ENCODE measurements at places on chromosomes 12 and 14.
A peak's percentile ranks its signal among the peaks of the same experiment; 100 is the strongest.

GRCh38 chr12:129903092-129903945, 506 bp downstream of the TMEM132D start:
- no peak for DNase-seq

DNA sequence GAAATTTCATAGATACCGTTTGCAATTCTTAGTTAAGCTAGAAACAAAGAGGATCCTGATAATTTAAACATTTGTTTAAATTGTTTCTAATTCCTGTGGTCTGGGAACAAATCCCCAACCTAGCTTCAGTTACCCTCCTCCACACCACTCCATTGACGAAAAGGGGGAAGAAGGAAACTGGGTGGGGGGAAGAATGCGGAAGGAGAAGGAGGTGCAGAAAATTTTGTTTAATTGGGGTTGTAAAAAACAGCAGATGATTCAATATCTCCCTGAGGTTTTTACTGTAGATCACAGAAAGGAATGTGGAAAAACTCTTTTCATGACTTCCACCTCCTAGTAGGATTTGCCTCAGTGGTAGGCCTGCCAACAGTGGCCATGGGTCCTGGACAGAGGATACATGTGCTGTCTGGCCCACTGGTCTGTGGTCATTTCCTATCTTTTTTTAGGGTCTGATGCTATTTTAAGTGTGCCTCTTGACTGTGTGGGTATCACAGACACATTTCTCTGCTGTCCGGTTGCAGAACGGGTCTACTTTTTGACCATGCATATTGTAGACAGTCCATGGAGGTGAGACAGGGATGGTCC, 122.9 kb upstream of the PCED1B start:
- DNase-seq: no peak

DNA sequence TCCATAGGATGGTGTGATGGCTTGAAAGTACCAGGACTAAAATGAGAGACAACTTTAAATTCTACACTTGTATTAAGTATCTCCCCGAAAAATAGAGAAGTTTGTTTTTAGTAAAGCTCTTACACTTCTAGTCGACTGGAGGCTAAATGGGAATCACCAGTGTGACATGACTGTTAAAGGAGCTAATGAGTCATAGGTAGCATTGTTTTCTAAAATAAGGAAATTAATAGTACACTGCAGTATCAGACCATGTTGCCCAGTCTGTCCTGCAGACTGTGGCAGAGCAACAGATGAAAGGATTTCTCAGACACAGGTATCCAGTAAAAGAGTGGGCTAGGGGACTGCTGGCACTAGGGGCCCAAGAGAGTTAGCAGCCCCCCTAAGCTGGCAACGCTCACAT, 140.1 kb downstream of the TMEM117 start:
- DNase-seq: peak; percentile 4

- DNase-seq: no peak
Measured at GRCh38 chr12:103677341-103677740, 90.3 kb downstream of the STAB2 start.

- DNase-seq: no peak
Measured at GRCh38 chr14:22824711-22825359, 4.9 kb upstream of the MRPL52 start.

DNA sequence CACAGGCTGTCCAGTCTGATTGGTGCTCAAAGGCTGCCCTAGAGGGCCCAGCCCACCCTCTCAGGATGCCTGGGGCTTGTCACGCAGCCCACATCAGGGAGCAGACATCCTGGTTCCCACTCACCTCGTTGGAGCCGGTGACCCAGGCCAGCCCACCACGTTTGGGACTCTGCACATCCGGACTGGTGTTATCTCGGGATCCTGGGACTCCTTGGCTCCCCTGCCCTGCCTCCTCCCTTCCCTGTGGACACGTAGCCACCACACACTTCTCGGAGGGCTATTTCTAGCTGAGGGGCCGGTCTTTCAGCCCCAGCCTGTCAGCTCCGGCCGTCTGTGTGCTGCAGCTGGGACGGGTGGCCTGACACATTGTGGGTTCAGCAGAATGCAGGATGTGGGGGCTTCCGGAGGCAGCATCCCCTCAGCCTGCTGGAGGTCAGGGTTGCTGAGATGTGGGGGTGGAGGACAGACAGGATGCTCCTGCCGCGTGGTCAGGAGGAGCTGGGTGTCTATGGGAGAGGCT, 12.8 kb upstream of the FGF23 start:
- DNase-seq: no peak

GRCh38 chr12:69243099-69244084, 4.0 kb downstream of the CPSF6 start:
- DNase-seq: no peak

GRCh38 chr14:95663226-95663797, 22.9 kb upstream of the TCL1B start:
- DNase-seq: no peak

DNA sequence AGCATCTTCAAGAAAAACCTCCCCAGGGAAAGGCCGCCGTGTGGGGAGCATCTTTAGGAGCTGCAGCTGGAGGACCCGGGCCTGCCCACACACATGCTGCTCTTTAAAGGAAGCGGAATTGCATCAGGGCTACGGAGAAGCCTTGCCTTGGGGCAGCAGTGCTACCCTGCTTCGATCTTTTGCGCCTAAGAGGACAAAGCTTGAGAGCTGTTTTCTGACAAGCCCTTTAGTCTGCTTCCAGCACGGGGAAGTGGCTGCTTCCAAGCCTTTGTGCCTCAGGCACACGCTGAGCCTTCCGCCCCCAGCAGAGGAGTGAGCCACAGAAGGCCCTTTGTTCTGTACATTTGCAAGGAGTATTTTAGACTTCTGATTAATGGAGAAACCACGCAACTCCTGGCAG, 31.5 kb downstream of the COA8 start:
- no peak for DNase-seq

DNA sequence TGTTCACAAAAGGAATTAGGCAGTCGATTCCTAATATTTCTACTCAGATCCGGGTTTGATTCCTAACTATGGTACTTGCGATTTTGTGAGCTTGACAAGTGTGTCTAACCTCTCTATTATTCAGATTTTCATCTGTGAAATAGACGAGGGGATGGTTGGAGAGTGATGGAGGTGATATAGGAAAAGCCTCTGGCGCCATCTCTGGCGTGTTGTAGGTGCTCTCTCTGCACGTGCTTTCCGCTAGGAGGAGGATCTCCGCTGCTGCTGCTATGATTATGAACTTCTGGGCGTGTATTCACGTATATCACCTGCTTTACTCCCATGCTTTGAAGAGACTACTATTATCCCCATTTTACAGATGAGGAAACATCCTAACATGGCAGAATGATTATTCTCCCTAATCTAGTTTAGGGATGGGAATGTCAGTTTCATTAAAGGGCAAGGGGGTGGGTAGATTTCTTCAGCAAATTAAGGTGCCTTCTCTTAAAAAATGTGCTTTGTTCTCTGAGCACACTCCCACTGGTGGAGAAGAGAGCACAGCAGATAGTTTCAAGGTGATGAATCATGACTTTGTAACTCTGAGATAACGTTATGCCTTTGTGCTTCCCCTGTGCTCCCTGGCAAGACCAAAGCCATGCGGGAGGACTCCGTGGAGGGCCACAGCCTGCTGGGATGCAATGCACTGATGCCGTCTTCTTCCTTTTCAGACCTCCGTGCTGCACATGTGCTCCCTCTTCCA, 97.1 kb downstream of the PRIMA1 start:
- no peak for DNase-seq

DNA sequence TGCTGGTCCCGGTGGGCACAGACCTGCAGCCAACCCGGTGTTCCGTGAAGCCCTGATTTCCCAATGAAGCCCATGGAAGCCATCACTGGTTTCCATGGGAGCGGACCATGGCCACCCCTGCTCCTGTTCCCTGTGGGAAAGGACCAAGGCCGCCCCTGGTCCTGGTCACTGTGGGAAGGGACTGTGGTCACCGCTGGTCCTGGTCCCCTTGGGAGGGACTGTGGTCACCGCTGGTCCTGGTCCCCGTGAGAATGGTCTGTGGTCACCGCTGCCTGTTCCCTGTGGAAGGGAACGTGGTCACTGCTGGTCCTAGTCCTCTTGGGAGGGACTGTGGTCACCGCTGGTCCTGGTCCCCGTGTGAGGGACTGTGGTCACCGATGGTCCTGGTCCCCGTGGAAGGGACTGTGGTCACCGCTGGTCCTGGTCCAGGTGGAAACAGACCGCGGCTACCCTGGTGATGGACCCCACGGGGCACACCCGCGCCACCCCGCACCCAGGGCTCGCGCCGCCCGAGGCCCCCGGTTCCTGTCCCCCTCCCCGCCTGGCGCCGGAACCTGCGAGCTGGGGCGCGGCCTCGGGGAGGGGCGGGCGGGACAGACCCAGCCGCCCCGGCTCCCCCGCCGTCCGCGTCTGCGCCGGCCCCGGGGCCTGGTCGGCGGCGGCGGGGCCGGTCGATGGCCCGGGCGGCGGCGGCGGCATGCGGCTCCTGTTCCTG, at the start of gene GLT1D1:
GLT1D1 (plus strand) TSS at position 594 of the 715 bp plus-strand sequence; CDS start at position 698, 104 bp downstream.
- no peak for DNase-seq

DNA sequence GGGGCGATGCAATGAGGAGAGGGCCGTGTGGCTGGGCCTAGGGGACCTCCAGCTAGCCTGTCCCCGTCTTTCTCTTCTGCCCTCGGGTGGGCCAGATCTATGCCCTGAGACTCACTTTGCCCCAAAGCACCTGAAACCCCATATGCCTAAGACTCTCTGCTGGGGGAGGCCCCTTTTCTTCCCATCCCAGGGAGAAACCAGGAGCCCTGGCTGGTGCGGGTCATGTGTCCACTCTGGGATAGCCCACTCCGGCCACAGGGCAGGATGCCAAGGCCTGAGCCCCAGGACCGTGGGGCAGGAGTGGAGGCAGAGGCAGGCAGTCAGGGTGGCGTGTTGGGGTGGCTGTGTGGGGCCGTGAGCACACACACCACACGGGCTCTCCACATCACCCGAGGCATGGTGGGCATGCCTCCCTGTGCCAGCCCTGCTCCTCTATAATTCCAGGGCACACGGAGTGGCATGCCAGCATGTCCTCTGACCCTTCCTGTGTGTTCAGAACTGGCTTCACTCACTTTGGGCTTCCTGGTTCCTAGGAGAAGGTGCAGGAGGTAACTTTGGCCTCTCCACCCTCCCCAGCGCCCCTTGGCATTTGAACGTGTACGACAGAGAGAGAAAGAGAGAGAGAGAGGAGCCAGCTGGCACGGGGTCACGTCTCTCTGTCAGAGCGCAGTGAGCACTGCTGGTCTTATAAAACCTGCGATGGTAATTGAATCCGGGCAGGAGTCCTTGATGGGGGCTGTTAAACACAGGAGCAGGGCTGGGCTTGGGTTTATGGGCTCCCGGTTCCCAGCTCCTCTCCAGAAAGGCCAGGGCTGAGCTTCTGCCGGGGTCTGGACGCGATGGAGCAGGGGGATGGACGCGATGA, 144.2 kb downstream of the KIF26A start:
- DNase-seq: no peak

DNA sequence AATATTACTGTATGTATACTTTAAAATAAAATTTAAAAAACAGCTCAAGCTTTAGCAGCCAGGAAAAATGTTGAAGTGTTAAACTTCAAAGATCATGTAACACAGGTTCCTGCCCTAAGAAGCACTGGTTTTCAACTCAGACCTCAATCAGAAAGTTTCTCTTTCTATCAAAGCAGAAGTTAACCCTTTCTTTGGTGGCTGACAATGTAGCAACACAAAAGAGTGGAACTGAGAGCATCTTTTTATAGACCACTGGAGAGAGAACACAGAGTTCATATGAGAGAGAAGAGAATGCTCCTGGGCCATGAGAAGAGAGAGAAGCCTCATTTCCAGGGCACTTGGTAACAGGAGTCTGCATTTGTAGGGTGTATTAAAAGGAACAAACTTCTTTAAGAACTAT, 42.2 kb upstream of the KTN1 start:
- no peak for DNase-seq

DNA sequence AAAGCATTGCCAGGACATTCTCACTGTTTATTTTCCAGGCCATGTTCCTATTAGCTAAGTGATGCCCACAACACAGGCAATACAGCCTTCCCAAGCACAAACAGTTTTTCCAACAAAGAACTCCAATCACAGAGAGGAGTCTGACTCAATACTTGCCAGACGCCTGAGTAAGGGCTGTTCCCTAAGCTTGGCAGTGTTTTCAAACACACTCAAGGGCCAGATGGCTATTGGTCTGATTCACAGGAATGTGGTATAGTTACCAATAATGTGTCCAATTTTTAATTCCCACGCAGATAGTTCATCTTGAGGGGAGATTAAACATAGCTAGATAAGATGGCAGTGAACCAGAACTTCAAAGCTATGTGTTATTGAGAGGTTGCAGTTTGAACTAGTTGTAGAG, 381.0 kb downstream of the SNAPC1 start:
- DNase-seq: no peak

DNA sequence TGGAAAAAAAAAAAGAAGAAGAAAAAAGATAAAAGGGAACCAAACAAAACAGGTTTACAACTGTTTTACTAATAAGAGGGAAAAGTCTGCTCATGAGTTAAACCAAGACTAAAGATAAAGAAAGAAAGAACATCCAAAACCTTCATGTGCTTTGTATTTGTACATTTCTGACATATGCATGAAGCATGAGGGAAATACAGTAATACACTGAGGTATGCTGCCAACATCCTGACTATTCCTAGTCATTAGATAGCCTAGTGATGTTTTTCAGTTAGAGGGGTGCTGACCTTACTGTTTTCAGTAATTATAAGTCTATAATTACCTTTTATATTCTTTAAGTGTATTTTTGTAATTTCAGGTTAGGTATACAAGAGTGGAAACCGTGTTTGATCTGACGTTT, 793.3 kb downstream of the DIO2 start:
- DNase-seq: no peak

DNA sequence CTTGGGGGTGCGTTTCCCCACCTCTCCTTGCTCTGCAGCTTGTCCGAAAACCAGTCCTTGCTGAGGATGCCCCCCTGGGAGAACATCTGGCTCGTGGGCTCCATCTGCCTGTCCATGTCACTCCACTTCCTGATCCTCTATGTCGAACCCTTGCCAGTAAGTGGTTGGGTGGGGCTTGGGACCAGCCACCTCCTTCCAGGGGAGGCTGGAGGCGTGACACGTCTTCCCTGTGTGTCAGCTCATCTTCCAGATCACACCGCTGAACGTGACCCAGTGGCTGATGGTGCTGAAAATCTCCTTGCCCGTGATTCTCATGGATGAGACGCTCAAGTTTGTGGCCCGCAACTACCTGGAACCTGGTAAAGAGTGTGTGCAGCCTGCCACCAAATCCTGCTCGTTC, 57.5 kb downstream of the ANAPC7 start:
- DNase-seq: no peak

GRCh38 chr12:13101821-13102375, 1.6 kb downstream of the GSG1 start:
- DNase-seq: peak; percentile 60

- DNase-seq: no peak
Measured at GRCh38 chr12:49487605-49488004, 51.2 kb upstream of the KCNH3 start.

GRCh38 chr12:47570151-47570550, 135.7 kb downstream of the RPAP3 start:
- DNase-seq: no peak

GRCh38 chr14:20306079-20306423, 300 bp upstream of the TTC5 start:
- DNase-seq: no peak
